ENCODE measurements at places on chromosomes 7 and 10. TPM values are rescaled to one million over a fixed set of nuclear protein-coding genes. Genes with fewer than 3 reads are reported as not detected.

GIMAP1 gene
- total RNA-seq, result not detected

FEZF1 gene
- not detected for total RNA-seq

GIMAP4 gene
- 1.3 TPM for total RNA-seq

CYP2E1 gene
- 0.82 TPM for total RNA-seq

FAM25C gene
- not detected for total RNA-seq

VWA2 gene
- not detected for total RNA-seq

OR6B1 gene
- total RNA-seq, result not detected

AMPH gene
- 3.2 TPM for total RNA-seq

MOGAT3 gene
- not detected for total RNA-seq

C10orf105 gene
- total RNA-seq, result not detected

MYH16 gene
- not detected for total RNA-seq

NSUN5 gene
- 20.2 TPM for total RNA-seq

HILPDA gene
- total RNA-seq, result 17.3 TPM

CPA4 gene
- 29.6 TPM for total RNA-seq

GPNMB gene
- total RNA-seq, result 479 TPM

ADD3 gene
- total RNA-seq, result 524 TPM

DNAJB9 gene
- total RNA-seq, result 19.1 TPM

UFSP1 gene
- total RNA-seq, result 3.3 TPM

CPVL gene
- total RNA-seq, result 3.2 TPM

HNRNPA2B1 gene
- total RNA-seq, result 234 TPM

IL15RA gene
- total RNA-seq, result 2.1 TPM

CYP3A7 gene
- 0.74 TPM for total RNA-seq

PKD2L1 gene
- not detected for total RNA-seq

LBX1 gene
- 0.08 TPM for total RNA-seq

ADAM8 gene
- not detected for total RNA-seq

HKDC1 gene
- 0.16 TPM for total RNA-seq

FAM25A gene
- not detected for total RNA-seq

CFAP69 gene
- 6.4 TPM for total RNA-seq

BRAT1 gene
- 22.3 TPM for total RNA-seq

PSMA2 gene
- total RNA-seq, result 133 TPM

OR2A5 gene
- total RNA-seq, result not detected

EGFR gene
- 147 TPM for total RNA-seq

NANOS1 gene
- total RNA-seq, result 2.7 TPM

FAM237B gene
- not detected for total RNA-seq

CYP3A5 gene
- 1.1 TPM for total RNA-seq
